ENCODE measurements at places on chromosomes 11 and 22.

DNA sequence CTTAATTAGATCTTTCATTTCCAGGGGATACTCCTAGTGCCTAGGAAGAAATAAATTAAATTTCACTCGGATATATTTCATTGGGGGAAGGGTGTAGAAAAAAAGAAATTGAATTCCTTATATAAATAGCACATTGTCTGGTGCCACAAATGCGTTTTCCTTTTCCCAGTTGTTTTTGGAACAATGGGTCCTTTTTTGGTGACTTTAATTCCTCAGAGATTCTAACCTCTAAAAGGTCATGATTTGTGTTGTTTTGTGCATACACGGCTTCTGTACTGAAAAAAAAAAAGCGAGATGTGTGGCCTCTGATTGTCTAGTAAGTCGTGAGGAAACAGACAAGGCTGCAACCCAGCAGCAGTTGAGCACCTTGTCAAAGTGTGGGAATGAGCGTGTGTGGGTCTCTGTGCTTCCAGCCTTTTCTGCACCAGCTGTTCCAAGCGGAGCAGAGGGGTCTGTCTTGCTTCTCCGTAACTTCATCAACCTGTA, 64.5 kb upstream of the CRTAM start:
- no peak for DNase-seq

DNA sequence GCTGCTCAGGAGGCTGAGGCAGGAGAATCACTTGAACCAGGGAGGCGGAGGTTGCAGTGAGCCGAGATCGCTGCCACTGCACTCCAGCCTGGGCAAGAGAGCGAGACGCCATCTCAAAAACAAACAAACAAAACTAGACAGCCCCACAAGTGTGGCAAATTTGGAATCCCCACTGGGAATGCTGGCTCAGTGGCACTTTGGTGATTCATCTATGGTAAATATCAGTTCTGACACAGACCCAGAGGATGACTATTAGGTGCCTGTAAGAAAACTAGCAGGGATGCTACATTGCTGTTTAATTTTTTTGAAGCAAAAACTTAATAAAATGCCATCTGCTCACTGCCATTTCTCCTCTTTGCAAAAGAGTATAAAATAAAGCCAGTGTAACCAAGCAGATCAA, 107.9 kb downstream of the NAT10 start:
- no peak for DNase-seq

DNA sequence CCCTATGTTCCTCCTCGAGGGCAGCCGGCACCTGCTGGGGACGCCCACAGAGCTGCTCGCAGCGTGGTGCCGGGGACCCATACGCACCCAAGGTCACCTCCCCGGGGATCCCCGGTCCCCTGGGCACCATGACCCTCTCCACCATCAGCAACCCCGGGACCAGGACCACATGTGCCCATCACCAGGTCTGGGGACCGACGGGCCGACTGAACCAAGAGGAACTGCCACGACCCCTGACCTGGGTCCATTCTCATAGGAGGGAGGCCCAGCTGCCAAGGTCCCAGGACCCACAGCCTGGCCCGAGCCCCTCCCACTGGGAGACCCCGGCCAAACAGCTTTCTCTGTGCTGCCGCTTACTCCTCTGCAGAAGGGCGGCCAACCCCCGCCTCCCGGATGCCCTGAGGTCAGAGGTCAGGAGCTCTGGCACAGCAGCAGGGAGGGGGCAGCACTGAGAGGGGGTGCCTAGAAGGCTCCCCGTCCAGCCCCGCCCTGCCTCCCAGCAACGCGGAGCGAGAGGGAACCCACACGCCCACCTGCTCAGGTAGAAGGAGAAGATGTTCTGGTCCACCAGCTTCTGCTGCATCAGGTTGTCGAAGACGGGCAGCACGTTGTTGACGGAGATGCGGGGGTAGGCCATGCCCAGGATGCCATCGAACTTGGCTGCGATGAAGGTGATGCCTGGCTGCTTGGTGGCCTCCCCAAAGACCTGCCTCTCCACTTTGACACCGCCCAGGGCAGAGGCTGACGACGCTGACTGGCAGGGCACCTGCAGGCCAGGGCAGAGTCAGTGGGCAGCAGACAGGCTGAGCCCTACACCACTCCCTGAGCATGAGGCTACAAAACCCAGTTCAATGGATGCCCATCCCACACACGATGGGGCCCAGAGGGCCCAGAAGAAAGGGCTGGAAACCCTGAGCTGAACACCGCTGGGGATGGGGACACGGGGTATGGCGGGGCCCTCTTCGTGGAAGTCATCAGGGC, 6.6 kb downstream of the CTSD start:
- DNase-seq = no peak

- no peak for DNase-seq
These were observed at the start of gene ART1 for GRCh38 chr11:3644817-3645235. TSS of gene ART1 (plus strand) at chr11:3645128. CDS start at chr11:3659214, 14,086 bp downstream.

GRCh38 chr11:102470251-102470650, 17.7 kb upstream of the TMEM123 start:
- DNase-seq = no peak

Data from effector memory CD4-positive, alpha-beta T cell (primary cell).